ENCODE measurements at places on chromosomes 2 and 18.

- DNase-seq = no peak
These were observed 193.1 kb upstream of the CXCR4 start for GRCh38 chr2:136310797-136311603.

- no peak for DNase-seq
These were observed 156.3 kb downstream of the EML6 start for GRCh38 chr2:54879598-54880332.

DNA sequence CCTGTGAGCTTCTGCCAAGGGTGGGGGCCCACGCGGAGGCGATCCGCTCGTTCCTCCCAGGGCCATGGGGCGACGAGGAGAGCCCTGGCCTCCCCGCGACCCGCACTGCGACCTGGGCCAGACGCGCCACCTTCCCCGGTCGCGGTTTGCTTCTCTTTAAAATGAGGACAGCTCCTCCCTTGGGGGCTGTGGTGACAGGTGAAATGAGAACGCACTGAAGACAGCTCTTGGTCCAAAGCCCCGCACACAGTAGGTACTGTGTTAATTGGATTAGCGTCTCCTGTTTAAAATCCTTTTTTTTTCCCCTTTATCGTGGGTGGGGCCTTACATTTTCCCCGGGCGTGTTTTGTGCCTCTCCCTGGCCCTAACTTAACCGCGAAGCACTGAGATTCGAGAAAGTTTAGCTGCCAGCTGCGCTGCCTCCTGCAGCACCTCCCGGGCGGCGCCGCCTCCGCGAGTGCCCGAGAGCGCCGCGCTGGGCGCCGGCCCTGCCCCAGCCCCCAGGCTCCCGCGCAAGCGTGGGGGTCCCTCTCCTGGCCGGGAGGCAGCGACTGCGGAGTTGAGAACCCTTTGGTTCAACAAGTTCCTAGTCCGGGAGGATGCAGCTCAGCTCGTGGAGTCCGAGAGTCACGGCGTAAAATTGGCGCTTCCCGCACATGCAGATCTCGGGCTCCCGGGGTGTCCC lies 1.1 kb downstream of the HPCAL1 start:
- DNase-seq = peak; percentile 36

DNA sequence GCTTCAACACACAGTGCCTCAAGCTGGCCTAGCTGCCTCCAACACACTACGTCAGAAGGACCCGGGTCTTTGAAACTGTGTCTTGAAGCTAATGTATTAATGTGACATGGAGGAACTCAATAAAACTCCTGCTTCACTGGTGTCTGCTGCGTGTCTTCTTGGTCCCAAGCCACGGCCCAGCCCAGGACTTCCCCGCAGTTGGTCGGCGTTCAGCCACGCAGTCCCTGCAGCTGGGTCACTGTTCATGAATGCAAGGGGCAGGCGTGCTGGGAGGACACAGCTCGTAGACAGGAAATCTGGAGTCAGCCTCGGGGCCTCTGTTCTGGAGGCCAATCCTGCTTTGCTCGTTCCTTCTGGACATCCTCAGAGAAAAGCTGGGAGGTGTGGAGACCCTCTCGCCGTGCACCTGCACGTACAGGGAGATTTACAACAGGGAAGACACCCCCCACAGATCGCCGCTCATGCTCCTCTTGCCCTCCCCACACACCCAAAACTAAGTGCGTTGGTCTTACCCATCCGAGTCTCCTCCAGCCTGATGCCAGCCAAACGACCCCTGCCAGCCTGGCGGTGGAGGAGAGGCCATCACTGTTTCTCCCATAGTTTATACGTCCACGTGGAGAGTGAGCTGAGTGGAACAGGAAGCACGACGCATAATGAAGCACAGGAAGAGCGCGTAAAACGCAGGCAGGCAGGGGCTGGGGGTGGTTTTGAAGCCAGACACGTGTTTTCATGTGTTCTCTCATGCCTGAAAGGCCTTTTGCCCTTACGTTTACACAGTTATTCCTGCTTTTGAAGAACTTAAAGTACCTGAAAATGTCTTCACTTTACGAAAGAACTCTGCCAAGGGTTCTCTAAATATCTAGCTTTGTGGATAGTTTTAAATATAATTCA lies 39.7 kb downstream of the ADI1 start:
- no peak for DNase-seq

DNA sequence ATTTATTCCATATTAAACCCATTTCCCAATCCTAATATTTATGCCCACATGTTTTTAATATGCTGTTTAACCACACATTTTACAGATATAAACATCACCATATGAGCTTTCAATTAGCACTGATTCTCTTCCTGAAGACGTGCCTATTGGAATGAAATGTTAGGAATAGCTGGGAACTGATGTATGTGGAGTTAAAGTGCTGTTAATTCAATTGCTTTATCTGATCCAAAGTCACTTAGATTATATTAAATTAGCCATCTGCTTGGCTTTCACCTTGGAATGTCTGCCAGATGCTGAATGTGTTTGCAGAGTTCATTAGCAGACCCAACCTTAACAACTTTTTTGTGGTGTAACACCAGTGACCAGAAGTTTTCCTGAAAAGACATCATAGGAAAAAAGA lies 942.9 kb upstream of the KLHL29 start:
- DNase-seq = no peak

DNA sequence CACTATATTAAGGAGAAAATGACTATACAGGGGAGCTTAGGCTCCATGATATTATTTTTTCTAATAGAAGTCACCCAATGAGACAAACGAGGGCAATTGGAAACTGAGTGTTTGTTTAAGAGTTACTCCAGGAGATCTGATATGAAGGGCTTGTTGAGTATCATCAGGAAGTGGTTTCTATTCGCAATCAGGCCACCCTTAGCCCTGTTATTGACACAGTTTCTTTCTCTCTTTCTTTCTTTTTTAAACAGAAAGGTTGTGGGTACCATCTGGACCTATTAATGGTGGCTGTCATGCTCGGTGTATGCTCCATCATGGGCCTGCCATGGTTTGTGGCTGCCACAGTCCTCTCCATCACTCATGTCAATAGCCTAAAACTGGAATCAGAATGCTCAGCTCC lies 117.3 kb downstream of the DPP4 start:
- DNase-seq = no peak

DNA sequence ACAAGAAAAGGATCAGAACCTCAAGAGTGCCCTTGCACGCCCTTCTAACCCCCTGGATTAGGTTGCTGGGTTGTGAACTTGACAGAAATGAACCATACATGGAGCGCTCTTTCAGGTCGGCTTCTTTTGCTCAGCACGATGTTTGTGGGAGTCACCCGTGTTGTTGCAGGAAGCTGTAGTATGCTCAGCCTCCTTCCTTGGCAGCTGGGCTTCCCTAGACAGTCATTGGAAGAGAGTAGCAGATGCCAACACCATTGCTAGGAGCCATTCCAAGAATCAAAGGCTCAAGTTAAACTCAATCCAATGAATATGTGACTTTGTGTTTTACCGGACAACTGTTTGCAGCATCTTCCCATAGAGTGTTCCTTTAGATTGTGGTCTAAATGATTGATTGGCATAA lies 47.0 kb downstream of the RAB12 start:
- no peak for DNase-seq

DNA sequence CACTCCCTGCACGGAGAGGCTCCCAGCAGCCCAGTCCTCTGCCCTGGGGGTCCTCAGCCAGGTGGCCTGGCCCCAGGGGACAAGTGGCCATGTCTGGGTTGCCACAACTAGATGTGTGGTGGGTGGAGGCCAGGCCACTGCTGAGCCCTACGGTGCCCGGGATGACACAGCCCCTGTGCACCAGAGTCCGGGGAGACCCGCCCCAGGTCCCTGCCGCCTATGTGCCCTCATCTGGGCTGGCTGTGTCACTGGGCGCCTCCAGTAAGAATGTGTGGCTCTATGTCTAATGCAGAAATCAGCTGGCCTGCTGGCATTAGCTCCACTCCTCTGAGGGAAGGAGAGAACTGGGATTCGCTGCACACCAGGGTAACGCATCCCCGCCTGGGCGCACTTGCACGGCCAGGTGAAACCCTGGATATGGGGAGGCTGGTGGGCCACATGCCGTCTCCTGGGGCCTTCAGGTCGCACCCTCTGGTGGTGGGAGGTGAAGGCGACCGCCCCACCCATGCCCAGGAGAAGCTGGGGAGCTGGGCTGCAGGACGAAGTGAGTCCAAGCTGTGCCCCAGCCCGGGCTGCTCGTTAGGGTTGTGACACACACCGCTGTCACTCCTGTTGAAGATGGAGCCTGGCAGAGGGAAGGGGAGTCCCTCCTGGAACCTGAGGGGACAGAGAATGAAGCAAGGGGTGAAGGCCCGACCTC lies 136.1 kb downstream of the PTGR3 start:
- no peak for DNase-seq

GRCh38 chr2:167749660-167750059 lies 497.7 kb downstream of the STK39 start:
- DNase-seq = peak; percentile 65

Measured in HCEC 1CT (cell line).